ENCODE measurements at places on chromosomes 12 and 14. TPM values are rescaled to one million over a fixed set of nuclear protein-coding genes. Genes with fewer than 3 reads are reported as not detected.

The ADCY6 gene
- total RNA-seq: 0.78 TPM

The TAS2R20 gene
- total RNA-seq: 2.1 TPM

The FMNL3 gene
- 46.1 TPM for total RNA-seq

The VEZT gene
- total RNA-seq: 64.7 TPM

The ITGA7 gene
- total RNA-seq: 1.1 TPM

The GPR137C gene
- total RNA-seq: 0.34 TPM

The HOXC5 gene
- not detected for total RNA-seq

The MEG3 gene
- not detected for total RNA-seq

The RNASE3 gene
- not detected for total RNA-seq

The TAS2R13 gene
- 0.96 TPM for total RNA-seq

The ATF7IP gene
- total RNA-seq: 66.4 TPM

The CDCA4 gene
- 63.7 TPM for total RNA-seq

The SLC41A2 gene
- total RNA-seq: 16.4 TPM

The HOXC10 gene
- total RNA-seq: not detected

The HOXC12 gene
- total RNA-seq: not detected

DNA sequence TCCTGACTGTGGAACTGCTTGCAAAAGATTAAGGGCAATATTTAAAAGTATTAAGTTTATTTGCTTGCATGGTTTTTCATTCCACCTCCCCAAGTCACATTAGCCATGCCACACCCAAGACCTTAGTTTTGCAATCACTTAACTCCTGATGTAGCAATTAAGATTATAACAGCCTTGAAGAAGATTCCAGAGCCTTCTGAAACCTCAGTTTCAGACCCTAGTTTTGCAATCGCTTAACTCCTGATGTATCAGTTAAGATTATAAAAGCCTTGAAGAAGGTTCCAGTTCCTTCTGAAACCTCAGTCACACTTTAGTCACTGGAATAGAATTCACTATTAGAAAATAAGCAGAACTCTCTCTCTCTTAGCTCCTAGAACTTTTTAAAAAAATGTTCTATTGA, 42.7 kb upstream of the DCN start:
- no peak for DNase-seq

DNA sequence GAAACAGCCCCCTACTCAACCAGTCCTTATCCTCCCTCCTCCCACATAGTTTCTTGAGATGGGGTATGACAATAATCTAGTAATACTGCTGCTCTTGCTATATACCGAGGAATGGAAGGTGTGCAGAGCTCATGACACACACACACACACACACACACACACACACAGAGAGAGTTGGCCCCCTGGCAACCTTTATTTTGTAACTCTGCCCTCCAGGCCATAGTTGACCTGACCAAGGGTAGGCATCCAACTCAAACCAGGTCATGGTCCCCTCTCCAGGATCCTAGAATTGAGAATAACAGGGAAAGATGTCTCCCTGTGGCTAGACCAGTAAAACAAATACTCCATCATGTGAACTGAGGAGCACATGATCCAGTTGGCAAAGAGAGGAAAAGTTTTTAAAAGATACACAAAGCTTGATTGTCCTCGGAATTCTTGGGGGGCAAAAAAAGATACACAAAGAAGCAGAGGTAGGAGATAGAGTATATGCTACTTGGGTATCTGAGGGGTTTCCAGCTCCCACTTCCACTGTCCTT, 11.3 kb downstream of the ERO1A start:
- DNase-seq: no peak

DNA sequence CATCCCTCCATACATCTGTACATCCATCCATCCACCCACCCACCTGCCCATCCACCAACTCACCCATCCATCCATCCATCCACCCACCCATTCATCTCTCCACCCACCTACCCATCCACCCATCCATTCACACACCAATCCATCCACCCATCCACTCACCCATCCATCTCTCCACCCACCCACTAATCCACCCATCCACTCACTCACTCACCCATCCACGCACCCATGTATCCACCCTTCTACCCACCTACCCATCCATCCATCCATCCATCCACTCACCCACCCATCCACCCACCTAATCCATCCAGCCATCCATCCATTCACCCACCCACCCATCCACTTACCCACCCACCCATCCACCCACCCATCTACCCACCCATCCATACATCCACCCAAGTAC, 16.2 kb downstream of the GALNT9 start:
- DNase-seq: no peak

DNA sequence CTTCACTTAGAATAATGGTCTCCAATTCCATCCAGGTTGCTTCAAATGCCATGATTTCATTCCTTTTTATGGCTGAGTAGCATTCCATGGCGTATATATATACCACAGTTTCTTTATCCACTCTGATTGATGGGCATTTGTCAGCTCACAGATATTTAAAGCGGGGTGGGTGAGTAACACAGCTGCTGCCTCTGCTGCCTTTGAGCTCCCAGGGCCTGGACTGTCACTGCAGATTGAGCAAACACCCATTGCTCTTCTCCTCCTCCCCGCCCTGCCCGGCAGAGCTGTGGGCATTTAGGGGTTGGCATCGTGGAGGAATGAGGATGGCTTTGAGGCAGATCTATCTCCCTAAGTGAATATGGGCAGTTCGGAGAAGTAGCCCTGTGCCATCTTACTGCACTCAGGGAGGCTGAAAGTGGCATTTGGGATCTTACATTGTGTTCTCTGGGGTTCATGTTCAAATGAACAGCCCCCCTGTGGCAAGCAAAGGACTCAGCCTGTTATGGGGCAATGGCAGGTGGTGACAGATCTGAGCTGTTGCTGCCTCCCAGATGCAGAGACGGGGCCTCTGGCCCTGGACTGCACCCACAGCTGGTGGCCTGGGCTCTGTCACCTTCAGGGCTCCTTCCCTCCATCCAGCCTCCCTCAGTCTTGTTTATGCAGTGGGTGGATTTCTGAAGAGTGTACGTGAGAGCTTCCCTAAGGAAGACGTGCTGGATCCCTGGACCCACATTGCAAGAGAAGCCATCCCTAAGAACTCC, 4.9 kb downstream of the RFLNA start:
- no peak for DNase-seq

- no peak for DNase-seq
Observed at GRCh38 chr14:92945959-92946846, 23.3 kb downstream of the CHGA start.

GRCh38 chr14:102873546-102874061, 48.9 kb upstream of the AMN start:
- no peak for DNase-seq

- DNase-seq: no peak
Observed at GRCh38 chr14:41901089-41901488, 294.4 kb downstream of the LRFN5 start.

DNA sequence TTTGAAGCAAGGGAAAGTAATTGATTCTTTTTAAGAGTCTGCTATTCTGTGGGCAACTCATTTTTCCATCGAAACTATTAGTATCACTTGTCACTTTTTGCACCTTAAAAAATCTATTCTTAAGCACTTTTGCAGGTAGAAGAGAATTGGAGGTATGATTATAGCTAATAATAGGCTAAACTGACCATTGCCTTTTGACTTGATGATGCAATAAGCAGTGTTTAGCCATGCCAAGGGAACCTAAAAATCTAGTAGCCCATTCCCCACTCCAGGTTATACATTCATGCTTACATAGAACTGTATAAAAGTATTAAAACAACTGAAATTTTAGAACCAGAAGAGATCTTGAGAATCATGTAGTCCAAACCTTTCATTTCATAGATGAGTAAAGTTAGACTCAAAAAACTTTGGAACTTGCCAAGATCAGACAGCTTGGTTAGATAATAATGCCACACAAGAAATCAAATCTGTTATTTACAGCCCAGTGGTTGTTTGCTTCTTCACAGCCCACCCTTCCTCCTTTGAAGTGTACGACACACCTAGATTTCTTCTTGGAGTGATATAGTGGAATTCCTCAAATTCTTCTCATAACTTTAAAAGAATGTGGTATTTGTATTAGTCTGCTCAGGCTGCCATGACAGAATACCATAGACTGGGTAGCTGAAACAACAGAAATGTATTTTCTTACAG, 21.7 kb upstream of the GARIN2 start:
- DNase-seq: no peak

GRCh38 chr12:56158926-56159461, 835 bp downstream of the MYL6 start:
- DNase-seq: no peak

- DNase-seq: peak; percentile 85
Observed at GRCh38 chr14:76977793-76978720, 50.5 kb downstream of the IRF2BPL start.

- DNase-seq: no peak
Observed at GRCh38 chr12:74535536-74535935, 2.1 kb upstream of the ATXN7L3B start.

DNA sequence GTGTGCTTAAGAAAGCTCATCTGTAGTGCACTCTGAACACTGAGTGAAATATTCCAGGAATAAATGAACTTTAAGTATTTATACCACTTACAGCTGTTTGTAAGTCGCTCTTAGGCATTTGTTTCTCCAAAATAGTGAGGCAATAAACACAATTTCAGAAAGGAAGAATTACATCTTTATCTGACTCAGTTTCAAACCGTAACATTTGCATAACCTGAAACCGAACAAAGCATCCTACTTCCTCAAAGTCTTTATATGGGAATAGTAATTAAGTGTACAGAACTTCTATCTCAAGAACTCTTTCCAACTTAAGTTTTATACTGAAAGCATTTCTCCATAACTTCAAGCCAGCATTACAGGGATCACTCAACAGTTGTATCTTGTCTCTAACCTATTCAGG, 58.4 kb downstream of the SOX5 start:
- no peak for DNase-seq

DNA sequence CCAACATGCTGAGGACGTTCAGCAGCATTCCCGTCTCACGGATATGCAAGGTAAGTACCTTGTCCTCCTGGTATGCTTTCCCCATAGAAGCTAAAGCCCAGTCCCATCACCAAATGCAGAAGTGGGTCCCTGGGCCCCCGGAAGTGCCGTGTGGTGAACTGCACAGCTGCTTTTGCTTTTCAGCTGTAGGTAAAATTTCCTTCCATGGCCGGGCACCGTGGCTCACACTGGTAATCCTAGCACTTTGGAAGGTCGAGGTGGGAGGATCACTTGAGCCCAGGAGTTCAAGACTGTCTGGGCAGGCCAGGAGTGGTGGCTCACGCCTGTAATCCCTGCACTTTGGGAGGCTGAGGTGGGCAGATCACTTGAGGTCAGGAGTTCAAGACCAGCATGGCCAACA, 44.1 kb downstream of the HSP90AA1 start:
- no peak for DNase-seq

- DNase-seq: no peak
Observed at GRCh38 chr14:57405562-57405961, 15.2 kb downstream of the NAA30 start.

DNA sequence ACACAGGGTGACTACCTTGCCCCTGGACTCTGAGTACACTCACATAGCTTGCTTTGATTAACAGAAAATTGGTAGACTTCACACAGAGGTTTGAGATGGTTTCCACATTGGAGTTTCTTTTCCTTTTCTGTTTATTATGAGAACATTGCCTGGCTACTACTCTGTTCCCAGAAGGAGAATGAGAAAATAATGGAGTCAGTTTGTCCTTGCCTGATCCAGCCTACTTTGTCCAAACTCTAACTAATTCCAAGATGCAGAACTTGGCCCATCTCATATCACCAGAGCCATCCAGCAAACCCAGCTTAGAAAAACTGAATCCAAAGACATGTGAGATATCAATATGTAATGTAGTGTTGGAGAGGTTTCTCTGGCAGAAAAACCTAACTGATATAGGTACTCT, 20.4 kb downstream of the TAS2R50 start:
- no peak for DNase-seq

GRCh38 chr12:131675126-131676080, 35.5 kb upstream of the SFSWAP start:
- DNase-seq: no peak

GRCh38 chr12:6316921-6317692, 6.6 kb downstream of the PLEKHG6 start:
- no peak for DNase-seq

GRCh38 chr14:68293404-68293803, 473.8 kb downstream of the RAD51B start:
- no peak for DNase-seq

GRCh38 chr14:91835197-91835919, 32.0 kb downstream of the TC2N start:
- no peak for DNase-seq

- no peak for DNase-seq
Observed at GRCh38 chr14:69909826-69910550, 30.8 kb downstream of the SMOC1 start.

GRCh38 chr12:18576648-18577047, 161.2 kb downstream of the PLCZ1 start:
- DNase-seq: no peak

DNA sequence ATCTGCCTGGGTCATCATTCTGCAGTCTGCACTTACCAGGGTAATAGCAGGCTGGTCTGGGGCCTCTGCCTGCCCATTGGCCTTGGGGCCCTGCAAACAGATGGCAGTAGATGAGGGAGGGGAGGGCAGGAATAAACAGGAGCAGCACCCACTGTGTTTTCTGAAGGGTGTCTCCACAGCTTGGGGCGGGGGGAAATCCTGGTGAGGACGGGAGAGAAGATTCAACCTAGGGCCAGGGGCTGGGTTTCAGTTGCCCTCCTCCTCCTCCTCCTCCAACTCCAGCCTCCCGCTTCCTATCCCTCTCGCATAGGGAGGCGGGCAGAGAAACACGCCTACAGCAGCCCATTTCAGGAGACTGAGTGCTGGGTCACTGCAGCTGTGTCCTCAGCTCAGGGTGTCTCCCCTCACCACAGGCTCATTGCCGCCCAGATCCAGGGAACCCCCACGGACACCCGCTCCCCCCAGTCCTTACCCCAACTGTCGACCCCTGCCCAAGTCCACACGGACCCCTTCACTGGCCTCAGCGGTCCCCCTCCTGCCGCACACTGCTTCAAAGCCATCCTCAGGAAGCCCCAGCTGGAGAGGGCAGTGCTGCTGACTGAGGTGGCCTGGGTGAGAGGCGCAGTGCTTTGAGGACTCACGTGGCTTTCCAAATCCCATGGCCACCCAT, 9.1 kb upstream of the KRT80 start:
- no peak for DNase-seq

- DNase-seq: no peak
Observed at GRCh38 chr12:29503283-29503682, 5.8 kb upstream of the OVCH1 start.

GRCh38 chr12:122048151-122048550, 26.5 kb downstream of the BCL7A start:
- DNase-seq: no peak

DNA sequence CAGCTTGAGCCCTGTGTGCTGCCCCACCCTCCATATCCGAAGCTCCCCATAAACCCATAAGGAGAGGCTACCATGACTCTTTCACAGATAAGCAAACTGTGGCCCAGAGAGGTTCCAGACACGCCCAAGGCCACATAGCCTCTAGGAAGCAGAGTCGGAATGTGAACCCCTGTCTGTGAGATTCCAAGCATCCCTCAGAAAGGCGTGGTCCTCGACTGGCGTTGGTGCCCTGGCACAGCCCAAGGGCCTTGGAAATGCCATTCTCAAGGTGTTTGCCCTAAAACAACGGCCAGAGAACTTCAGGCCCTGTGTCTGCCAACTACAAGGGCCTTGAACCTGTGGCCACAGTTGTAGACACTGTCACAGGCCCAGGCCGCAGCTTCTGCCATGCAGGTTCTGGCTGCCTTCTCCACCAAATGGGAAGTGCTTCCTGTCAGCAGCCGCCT, 8.5 kb upstream of the DIO3 start:
- DNase-seq: no peak

GRCh38 chr14:96407935-96408570, 16.1 kb downstream of the AK7 start:
- no peak for DNase-seq

Measured in activated T-helper 1 cell treated with anti-CD3 and anti-CD28 coated beads, Interleukin-12 subunit alpha, Interleukin-12 subunit beta, Interleukin-2, Interleukin-4 antibody, amounts not matched to agents 30 ng/mL and 10 ng/mL and 1 ng/mL, durations not matched to agents 14 hours and 24 hours and 36 hours (primary cell).